Endothelial cell of umbilical vein (primary cell): ENCODE measurements at places on chromosomes 1 and 21. TPM values are rescaled to one million over a fixed set of nuclear protein-coding genes. Genes with fewer than 3 reads are reported as not detected.
A peak's percentile ranks its signal among the peaks of the same experiment; 100 is the strongest.

DNA sequence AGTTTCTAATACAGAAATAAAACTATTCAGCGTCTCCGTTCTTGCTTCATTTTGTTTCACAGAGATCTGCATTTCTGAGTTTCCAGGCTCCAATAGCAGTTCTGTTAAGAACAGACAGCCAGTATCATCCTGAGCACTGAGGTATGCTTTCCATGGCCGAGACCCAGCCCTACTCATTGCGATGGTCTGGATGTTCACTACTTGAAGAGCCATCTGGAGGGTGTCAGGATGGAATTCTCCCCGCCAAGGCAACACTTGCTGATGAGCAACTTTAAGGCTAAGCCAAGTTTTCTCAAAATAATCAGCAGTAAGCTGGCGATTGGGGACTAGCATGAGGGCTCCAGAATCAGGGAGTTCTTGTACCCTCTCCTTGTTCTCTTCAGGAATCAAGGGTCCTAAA is 7.7 kb upstream of the BCL2L15 start:
- no peak for DNase-seq

DNA sequence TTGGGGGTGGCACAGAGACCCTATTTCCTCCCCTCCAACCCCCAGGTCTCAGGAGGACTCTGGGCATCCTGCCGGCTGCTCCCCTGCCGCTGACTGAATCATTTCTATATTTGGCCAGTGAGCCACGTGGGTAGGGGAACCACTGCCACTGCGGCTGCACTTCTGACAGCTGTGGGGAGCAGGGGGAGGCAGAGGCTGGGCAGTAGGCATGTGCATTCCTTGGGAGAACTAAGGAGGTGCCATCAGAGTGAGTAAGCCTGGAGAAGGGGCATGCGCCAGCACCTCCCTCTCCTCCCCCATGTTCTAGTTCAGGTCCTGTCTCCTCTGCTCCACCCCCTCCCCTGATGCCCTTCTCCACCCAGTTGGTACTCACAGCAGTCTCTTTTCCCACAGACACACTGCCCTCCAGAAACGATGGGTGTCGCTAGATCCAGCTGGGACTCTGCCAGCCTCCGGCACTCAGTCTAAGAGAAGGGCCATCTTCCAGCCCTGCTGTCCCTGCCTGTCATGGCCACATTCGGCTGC is 12.0 kb downstream of the PPFIA4 start:
- no peak for DNase-seq

GRCh38 chr1:116919802-116920201 is 10.1 kb downstream of the PTGFRN start:
- DNase-seq: no peak

DNA sequence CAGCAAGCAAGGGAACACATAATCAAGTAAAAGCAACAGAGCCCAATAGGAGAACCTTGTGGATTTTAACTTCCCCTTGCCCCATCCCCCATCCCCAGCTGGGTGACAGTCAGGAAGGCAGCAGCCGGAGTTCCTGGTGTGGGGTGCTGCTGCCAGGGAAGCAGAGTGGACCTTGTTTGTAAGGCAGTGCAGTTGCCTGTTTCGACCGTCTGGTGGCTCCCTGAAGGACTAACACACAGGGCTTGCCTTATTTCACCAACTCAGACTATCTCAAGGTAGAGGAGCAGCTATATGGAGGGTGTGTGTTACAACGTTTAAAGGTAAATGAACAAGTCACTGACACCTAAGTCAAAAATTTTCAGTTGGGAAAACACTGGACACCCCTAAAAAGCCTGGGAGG is 6.6 kb downstream of the KRTAP10-8 start:
- peak; percentile 7 for DNase-seq

GRCh38 chr1:100039591-100039990 is 69.8 kb downstream of the SLC35A3 start:
- DNase-seq: peak; percentile 28

GRCh38 chr1:201459775-201460174 is 9.2 kb downstream of the PHLDA3 start:
- DNase-seq: no peak

- DNase-seq: no peak
These were observed 112.0 kb upstream of the CHRM3 start for GRCh38 chr1:239274242-239274830.

DNA sequence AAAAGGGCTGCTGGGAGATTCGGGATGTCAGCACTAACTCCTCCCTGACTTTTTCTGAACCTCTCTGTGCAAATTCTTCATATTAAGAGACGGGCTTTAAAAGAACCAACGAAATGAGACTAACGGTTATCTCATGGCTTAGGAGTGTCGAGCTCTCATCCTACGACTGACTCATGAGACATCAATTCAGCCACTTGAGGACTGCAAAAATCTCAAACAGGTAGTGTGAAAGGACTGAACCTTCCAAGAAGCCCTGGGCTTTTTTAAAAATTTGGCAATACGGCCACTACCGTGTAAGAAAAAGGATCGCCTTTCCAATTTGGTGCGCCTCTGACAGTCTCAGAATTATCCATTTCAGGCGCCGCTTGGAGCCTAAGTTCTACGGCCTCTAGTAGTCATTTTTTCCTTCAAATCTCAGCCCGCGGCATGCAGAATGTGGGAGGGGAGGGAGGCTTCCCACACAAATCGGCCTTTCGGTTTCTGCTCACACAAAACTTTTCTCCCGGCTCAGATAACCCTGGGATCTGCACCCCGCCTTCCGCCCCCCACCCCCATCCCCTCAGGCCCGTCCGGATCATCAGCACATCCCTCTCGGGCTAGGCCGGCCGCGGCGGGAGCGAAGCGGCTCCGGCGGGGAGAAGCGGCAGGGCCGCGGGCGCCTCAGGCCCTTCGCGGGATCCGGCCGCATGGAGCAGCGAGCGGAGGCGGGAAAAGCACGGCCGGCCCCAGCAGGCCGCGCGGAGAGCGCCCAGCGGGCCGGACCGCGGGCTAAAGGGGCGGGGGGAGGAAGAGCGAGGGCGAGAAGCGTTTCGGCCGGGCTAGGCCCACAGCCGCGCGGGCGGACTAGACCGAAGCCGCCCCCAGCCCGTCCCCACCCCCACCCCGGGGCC is 618 bp downstream of the HNRNPR start:
- DNase-seq: peak; percentile 53

DNA sequence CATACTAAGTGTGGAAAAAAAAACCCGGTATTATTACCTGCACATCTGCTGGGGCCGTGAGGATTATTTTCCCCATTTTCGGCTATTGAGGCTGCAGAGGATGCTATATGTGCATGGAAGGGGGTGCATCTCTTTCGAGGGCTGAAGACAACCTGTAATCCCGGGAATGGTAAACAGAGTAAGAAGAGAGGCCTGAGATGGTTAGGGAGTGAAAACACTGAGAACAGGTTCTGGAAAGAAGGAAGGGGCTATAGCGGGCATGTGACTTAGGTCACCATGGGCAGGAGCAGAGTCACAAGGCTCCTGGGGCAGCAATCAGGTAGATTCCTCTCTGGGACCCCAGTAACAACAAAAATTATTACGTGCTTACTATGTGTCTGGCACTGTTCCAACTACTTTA is 299.1 kb downstream of the RRAGC start:
- DNase-seq: no peak

DNA sequence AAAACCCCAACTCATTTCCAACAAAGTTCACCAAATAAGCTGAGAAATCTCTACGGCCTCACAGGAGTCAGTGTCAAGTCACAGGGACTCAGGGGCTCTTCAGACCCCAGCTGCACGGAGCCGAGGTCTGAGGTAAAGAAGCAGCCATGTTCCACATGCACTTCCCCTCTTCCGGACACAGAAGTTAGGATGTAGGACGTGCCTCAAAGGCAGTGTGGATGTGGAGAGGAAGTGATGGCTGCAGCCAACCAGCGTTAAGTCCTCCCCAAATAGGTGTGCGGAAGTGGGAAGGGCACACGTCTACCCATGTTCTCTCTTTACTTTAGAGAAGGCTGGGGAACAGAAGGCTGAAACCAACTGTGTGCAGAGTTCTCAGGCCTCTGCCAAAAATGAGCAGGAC is 14.6 kb upstream of the NCF2 start:
- DNase-seq: no peak

DNA sequence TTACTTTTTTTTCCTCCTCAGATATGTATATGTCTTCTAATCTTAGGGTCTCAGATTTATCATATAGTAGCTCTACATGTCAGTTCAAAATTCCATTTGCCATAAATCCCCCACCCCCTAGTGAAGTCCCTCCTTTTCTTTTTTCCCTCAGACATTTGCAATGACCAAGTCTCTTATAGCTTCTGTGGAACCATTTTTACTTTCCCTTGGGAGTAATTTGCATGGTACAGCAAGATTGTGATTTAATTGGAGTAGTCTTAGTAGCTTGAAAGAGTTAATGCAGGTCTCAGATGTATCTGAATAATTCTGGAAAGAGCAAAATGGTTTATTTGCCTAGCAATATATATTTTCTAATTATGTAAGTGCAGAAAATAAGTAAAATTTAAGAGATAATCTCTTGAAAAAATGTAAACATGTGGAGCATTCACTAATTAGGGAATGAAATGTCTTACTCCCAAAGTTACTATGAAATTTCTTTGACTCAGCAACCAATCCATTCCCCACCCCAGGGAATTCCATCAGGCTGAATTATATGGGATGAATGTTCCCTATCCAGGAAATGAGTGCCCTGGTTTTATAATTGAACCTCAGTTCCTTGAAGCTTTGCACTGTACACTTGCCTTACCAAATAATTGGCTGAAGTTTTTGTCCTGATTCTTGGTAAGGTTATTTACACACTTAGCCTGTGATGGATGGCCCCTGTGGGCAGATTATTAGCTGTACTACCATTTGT is 267.0 kb downstream of the DNM3 start:
- DNase-seq: no peak

DNA sequence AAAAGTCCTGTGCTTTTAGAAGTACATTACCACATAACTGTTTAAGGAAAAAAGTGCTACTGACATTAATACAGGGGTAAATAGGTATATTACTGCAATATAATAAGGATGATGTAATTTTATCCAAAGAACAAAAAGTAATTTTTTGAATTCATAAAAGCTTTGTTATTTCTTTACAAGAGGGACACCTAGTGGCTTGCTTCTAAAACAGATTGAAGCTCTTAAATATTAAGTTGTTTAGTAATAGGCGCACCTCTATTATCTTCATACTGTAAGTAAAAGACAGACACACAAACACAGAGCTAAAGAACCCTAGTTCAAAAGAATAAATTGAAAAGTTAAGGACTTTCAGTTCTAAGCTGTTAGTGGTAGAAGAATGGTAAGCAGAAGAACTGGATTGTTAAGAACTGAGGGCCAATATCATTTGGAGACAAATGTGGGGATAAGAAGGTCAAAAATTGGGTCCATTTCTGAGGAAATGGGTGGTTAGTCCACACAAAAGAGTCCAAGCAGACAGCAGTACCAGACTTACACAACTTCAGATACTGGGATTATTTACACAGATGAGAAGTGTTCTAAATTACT is 15.4 kb downstream of the ZNHIT6 start:
- DNase-seq: peak; percentile 60

DNA sequence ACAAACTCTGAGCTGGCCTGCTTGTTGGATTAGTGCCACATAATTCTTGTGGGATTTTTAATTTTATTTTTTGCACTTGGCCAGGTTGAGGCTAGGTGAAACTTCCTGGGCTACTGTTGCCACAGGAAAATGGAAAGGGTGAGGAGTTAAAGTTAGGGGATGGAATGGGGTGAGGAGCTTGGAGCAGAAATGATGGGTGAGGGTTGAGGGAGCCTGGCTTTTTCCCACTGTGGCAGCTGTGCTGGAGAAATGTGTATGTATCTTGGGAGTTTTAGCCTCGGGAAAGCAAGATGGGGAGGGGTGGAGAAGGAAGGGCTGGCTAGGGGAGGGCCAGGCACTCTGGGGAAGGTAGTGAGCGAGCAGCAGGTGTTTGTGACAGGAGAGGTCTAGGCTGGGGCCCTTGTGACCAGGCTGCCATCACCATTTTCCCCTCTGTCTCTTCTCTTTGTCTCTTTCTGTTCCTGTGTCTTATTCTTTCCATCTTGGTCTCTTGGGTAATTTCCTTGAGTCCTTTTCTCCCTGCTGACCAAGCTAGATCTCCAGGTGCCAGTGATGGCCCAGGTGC is 2.0 kb downstream of the ZNF687 start:
- DNase-seq: no peak

PRRX1 gene
- total RNA-seq: not detected in 2 replicates

RCSD1 gene
- 0.28 and 1.00 TPM in 2 replicates for total RNA-seq

PAPPA2 gene
- total RNA-seq: not detected in 2 replicates

RGS18 gene
- not detected in 2 replicates for total RNA-seq

S100A7 gene
- not detected in 2 replicates for total RNA-seq

GFI1 gene
- total RNA-seq: 0.11 and 0.14 TPM in 2 replicates

HTR6 gene
- not detected in 2 replicates for total RNA-seq

ZSCAN20 gene
- 4.7 and 5.8 TPM in 2 replicates for total RNA-seq

TSPEAR gene
- not detected in 2 replicates for total RNA-seq

COL9A2 gene
- 0.64 and 1.3 TPM in 2 replicates for total RNA-seq

NCAM2 gene
- 0.27 and 1.4 TPM in 2 replicates for total RNA-seq
